ENCODE measurements at places on chromosomes 3 and 15. TPM values are rescaled to one million over a fixed set of nuclear protein-coding genes. Genes with fewer than 3 reads are reported as not detected.

CGNL1 gene
- not detected for polyA plus RNA-seq

TIMMDC1 gene
- polyA plus RNA-seq: 75.2 TPM

ZNF860 gene
- polyA plus RNA-seq: 0.07 TPM

DNA sequence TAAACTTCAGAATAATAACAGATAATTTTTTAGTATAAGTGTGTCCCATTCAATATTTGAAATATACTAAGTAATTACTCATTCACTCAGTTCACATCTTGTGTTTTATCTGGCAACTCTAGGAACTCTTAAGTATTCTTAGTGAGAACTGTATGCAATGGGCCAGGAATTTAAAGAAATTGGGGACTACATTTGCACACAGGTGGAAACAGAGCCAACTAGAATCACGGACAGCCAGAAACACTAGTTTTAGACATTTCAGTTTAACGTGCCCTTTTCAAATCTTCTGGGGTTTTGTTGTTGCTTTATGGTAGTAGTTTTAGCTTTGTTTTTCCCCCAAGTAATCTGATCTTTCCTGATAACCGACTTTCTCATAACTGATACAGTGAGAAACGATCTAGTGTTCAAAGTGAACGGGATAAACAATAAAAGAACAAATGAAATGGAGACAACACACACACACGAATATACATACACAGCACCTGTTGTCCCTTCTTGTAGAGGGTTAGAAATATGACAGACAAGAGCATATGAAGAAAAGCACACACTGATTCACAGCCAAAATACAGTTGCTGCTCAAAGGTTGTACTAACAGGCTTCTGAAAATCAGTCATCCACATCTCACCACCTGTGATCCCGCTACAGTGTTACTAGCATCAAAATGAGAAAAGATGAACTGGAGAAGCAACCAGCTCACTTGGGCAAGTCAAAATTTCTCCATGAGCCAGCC is 167.0 kb downstream of the FMN1 start:
- DNase-seq: no peak

- DNase-seq: no peak
Observed at GRCh38 chr3:29933802-29934490, 653.1 kb downstream of the RBMS3 start.
